ENCODE measurements at places on chromosomes 7 and 10. TPM values are rescaled to one million over a fixed set of nuclear protein-coding genes. Genes with fewer than 3 reads are reported as not detected.
A peak's percentile ranks its signal among the peaks of the same experiment; 100 is the strongest.

DNA sequence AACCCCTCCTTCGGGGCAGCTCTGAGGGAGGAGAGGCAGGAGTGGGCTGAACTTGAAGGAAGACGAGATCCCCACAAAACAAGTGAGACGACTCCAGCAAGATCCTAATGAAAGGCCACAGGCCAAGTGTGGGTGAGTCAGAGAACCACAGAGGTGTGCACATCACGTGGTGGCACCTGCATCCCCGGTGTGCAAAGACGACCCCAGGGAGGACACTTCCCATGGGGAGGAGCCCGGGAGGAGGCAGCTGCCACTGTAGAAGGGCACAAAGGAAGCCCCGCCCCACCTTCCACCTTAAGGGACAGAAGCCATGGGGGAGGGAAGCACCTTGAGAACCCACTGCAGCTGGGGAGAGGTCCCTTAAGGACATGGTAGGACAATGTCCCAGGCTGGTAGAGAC, 45.7 kb downstream of the ESYT2 start:
- H3K4me3 ChIP-seq, result no peak overlapping the region
- H3K4me1 ChIP-seq, result peaks cover 5% of the 10 kb centered on the region
- peaks cover 9% of the 10 kb centered on the region for H3K36me3 ChIP-seq
- no peaks in the 10 kb centered on the region for H3K27me3 ChIP-seq
- H3K27ac ChIP-seq, result no peak overlapping the region

DNA sequence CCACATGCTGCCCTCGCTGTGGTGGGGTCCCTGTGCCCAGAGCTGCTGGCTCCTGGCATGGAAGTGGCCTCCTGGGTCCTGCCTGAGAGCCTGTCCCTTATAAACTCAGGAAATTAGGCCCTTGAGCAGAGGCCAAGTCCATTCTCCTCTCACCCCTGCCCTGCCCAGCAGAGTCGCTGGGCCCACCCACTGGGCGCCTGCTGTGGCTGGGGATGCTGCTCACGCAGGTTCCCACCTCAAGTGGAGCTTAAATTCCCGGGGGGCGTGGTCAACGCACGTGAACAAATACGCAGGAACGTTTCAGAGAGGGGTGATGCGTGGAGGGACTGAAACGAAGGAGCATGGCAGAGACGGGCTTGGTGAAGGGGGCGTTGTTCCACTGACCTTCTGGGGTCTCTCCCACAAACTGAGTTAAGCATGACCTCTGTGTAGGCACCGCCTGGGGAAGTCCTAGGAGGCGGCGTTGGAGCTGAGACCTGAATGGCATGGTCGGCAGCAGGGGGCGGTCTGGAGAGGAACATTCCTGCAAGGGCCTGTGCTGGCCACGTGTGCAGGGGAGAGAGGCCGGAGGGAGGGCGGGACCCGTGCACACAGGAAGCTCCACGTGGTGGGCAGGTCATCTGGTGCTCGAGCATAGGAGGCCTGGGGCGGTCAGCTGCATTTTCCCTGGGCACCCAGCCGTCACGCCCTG, 27.9 kb downstream of the FAM20C start:
- no peaks in the 10 kb centered on the region for H3K27me3 ChIP-seq
- no peak overlapping the region for H3K4me3 ChIP-seq
- no peaks in the 10 kb centered on the region for H3K36me3 ChIP-seq
- no peak for DNase-seq
- H3K4me1 ChIP-seq, result no peaks in the 10 kb centered on the region

DNA sequence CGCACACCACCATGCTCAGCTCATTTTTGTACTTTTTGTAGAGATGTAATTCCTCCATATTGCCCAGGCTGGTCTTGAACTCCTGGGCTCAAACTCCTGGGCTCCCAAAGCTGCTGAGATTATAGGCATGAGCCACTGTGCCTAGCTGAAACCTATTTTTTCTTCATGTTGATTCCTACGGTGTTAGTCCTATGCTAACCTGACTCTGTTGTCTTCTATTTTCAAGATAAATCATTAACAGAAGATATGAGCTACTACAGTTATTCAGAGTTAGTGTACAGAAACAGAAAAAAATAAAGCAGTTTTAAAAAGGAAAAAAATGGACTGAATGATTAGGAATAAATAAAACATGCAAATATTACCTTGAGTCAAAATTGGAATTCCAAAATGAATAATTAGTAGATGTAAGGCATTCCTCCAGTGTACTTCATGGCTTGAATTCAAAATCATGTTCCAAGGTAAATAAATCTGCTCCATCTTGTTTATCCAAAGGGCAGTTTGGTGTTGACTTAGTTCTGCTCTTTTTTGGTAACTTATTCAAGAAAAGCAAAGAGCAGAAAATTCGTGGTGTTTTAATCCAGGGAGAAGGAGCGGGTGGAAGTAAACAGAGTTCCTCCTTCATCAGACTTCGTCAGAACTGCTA, 185.8 kb downstream of the CACNB2 start:
- H3K4me1 ChIP-seq, result no peaks in the 10 kb centered on the region
- no peaks in the 10 kb centered on the region for H3K27me3 ChIP-seq
- no peak overlapping the region for H3K4me3 ChIP-seq
- DNase-seq, result no peak
- no peak overlapping the region for H3K27ac ChIP-seq

- no peaks in the 10 kb centered on the region for H3K27me3 ChIP-seq
- H3K27ac ChIP-seq, result peak overlapping the region; percentile 95
- DNase-seq, result peak; percentile 67
- H3K4me3 ChIP-seq, result peak overlapping the region; percentile 90
- H3K36me3 ChIP-seq, result no peaks in the 10 kb centered on the region
- H3K4me1 ChIP-seq, result peaks cover 46% of the 10 kb centered on the region
Observed at GRCh38 chr7:94509887-94510581, 425 bp downstream of the CASD1 start.

DNA sequence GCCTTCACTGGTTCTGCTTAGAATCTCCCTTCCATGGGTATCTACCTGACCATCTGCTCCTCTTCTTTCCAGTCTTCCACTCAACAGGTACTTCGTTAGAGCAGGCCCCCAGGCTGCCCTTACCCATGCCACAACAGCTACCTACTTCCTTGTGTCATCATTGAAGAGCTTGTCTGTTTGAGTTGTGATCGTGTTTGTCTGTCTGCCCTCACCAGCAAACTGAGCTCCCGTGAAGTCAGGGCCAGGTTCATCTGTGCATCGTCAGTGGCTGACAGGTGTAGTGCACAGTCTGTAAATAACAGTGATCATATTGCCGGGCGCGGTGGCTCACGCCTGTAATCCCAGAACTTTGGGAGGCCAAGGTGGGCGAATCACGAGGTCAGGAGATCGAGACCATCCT, 5.0 kb downstream of the NIPSNAP2 start:
- H3K4me1 ChIP-seq, result peaks cover 41% of the 10 kb centered on the region
- peak overlapping the region; percentile 78 for H3K27ac ChIP-seq
- H3K36me3 ChIP-seq, result peaks cover 33% of the 10 kb centered on the region

GRCh38 chr10:16865766-16866165, 48.5 kb upstream of the RSU1 start:
- no peaks in the 10 kb centered on the region for H3K27me3 ChIP-seq
- no peak for DNase-seq
- no peak overlapping the region for H3K27ac ChIP-seq
- no peak overlapping the region for H3K4me3 ChIP-seq
- H3K36me3 ChIP-seq, result no peaks in the 10 kb centered on the region

DNA sequence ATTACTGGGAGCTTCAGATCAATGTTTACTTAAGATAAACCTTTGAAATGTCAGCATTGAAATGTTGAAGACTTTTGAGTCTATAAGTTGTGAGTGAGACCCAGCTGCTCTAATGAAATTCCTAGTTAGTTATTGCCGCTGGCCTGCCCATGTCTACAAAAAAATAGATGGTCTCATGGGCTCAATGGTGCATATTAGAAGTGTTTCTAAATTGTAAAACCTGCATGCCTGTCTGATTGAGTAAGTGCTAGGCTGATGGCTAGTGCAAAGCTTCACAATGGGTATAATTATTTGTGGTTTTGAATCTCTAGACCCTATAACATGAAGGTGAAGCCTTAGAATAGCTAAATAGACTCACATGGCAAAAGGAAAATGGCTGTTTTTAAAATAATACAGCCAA, 234.5 kb downstream of the SORCS3 start:
- no peaks in the 10 kb centered on the region for H3K36me3 ChIP-seq
- H3K4me1 ChIP-seq, result no peaks in the 10 kb centered on the region
- no peak overlapping the region for H3K27ac ChIP-seq
- H3K27me3 ChIP-seq, result no peaks in the 10 kb centered on the region
- H3K4me3 ChIP-seq, result no peak overlapping the region
- DNase-seq, result no peak

The PWWP2B gene
- 10.2 TPM for total RNA-seq

The TMEM176A gene
- total RNA-seq, result 0.88 TPM

DNA sequence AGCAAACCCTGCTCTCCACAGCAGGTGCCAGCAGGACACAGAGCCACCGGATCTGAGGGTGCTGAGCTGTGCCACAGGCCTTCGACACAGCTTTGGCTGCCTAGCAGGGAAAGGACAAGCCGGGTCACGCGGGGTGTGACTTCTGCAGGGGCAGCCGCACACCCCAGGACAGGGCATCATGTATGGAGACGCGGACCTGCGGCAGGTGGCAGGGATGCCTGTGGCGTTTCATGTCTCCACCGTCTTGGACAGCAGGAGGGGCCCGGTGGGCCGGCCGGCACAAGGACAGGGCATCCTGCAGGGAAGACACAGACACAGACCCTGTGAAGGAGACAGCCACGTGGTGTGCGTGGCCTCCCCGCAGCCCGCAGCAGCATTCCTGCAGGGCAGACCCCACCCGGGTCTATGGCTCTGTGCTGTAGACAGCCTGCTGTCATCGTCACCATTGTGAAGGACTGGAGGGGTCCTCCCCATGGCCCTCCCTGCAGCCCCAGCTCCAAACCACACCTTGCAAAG, 109.2 kb downstream of the PDGFA start:
- no peak for DNase-seq
- H3K4me1 ChIP-seq, result no peaks in the 10 kb centered on the region
- H3K36me3 ChIP-seq, result no peaks in the 10 kb centered on the region

The STEAP1 gene
- total RNA-seq, result not detected

DNA sequence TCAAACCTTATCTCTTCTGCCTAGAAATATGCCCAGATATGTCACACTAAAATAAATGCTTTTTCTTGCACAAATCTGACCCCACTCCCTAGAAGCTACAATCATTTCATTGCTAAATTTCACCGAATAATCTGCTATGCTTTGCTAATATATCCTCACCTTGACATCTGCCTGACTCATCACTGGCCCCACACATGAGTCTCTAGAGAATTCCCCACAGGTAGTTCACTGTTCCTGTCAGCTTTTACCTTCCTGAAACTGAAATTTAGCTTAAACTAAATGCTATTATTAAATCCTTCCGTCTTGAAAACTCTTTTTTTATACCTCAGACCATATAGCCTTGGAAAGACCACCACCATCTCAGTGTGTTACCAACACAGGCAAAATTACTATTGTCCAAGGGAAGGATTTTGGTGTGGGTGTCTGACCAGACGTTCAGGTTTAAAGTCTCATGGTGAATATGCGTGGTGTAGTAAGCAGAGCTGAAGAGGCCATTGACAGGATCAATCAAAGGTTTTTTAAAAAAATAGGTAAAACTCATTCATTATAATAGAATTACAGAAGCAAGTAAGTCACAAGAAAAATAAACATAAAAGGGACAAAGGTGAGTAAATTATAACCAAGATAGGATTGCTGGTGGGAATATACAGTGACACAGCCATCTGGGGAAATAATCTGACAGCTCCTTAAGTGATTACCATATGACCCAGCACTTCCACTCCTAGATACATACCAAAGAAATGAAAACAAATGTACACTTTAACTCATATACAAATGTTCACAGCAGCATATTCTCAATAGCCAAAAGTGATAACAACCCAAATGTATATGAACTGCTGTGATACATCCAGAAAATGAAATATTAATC, 173.5 kb downstream of the KMT2E start:
- DNase-seq, result no peak
- no peak overlapping the region for H3K4me3 ChIP-seq
- H3K27me3 ChIP-seq, result no peaks in the 10 kb centered on the region
- peaks cover 34% of the 10 kb centered on the region for H3K4me1 ChIP-seq
- H3K27ac ChIP-seq, result no peak overlapping the region

- no peak for DNase-seq
- no peaks in the 10 kb centered on the region for H3K27me3 ChIP-seq
- H3K27ac ChIP-seq, result no peak overlapping the region
- no peak overlapping the region for H3K4me3 ChIP-seq
- no peaks in the 10 kb centered on the region for H3K36me3 ChIP-seq
Observed at GRCh38 chr7:102216573-102217314, 69.9 kb upstream of the SH2B2 start.

The FAM237B gene
- not detected for total RNA-seq

The EBLN1 gene
- total RNA-seq, result not detected

DNA sequence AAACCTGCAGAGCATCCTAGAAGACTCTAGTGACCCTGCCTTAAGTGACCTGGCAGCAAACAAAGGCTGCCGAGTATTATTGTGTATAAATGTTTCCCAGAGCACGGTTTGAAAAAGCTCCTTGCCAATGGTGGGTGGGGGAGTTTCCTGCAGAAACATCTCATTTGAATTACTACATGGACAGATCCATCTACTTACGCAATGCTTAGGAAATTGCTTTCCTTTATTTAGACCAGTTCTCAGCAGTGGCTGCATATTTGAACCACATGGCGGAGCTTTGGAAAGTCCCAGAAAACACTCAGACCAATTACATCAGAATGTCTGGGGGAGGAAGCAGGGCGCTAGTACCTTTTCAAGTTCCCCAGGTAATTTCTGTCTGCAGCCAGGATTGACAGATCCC, 560.9 kb downstream of the SDK1 start:
- H3K4me1 ChIP-seq, result no peaks in the 10 kb centered on the region
- H3K27me3 ChIP-seq, result peaks cover 3% of the 10 kb centered on the region
- H3K4me3 ChIP-seq, result no peak overlapping the region
- no peaks in the 10 kb centered on the region for H3K36me3 ChIP-seq
- DNase-seq, result no peak

- no peak overlapping the region for H3K4me3 ChIP-seq
- H3K4me1 ChIP-seq, result peaks cover 3% of the 10 kb centered on the region
- no peaks in the 10 kb centered on the region for H3K27me3 ChIP-seq
- DNase-seq, result no peak
- no peaks in the 10 kb centered on the region for H3K36me3 ChIP-seq
- no peak overlapping the region for H3K27ac ChIP-seq
Observed at GRCh38 chr7:36315309-36315944, 74.2 kb upstream of the ANLN start.

The ZRANB1 gene
- total RNA-seq, result 24.8 TPM

The SPAM1 gene
- not detected for total RNA-seq

DNA sequence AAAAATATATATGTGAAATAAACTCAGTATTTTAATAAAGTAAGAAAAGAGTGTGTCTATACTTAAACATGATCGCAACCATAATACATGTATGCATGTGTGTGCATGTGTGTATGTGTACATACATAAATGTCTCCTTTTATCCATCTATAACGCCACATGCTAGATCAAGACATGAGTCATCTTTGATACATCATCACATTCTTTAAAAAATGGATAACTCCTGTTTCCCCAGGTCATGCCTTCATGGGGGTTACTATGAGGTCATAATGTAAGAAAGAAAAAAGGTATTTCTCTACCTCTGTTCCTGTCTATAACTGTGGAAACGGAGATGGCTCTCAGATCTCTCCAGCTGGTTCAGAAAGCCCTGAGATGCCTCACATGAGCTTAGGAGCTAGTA, 41.2 kb downstream of the LSMEM1 start:
- peaks cover 8% of the 10 kb centered on the region for H3K27me3 ChIP-seq
- no peak overlapping the region for H3K27ac ChIP-seq
- DNase-seq, result no peak
- no peaks in the 10 kb centered on the region for H3K36me3 ChIP-seq

The OR2A5 gene
- total RNA-seq, result not detected
